Jurkat, Clone E6-1 (cell line): ENCODE measurements at places on chromosomes 1 and 21.

DNA sequence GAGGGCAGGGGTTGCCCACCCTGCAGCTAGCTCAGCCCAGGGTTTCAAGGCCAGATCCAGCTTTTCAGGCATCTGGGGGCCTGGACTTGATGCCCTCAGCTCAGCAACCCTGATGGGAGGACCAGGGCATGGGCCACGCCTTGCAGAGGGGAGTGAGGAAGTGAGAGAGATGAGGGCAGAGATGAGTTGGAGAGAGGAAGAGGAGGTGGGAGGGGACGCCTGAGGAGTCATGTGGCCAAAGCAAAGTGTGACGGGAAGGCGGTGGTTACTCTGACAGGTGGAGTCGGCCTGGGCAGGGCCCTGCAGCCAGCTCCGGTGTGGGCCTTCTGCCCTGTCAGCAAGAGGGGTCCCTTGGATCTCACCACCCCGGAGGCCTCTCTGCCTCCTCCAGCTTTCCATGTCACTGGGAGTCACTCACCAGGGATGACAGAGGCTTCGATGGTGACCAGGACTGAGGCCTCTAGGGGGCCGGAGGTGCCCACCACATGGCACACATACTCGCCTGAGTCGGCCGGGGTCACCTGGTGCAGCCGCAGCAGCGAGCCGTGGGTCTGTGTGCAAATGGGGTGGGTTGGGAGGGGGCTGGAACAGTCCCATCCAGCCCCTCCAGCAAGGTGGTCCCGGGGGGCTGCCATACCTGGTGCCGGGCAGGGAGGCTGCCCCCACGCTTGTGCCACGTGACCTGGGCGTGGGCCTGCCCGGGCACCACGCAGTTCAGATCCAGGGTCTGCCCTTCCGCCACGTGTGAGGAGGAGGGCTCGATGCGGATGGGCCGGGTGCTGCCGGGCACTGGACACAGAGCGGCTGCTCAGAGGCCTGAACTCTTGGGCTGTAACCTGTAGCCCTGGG, 40.4 kb downstream of the LDLRAD2 start:
- peak; percentile 3 for DNase-seq

DNA sequence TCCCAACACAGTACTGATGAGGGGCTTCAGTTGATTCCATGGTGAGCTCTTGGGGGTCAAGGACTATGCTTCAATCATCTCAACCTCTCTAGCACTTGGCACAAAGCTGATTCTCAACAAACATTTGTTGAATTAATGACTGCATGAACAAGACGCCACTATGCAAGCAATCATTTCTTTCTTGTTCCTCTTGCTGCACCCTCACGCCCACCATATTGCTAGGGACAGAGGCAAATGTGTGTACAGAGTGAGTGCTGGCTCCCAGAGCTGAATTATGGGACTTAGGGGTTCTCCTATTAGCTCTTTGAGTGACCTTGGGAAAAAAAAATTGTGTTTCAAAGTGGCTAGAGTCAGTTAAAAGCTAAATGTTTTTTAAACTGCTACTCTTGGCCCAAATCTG, 2.5 kb downstream of the ADAR start:
- no peak for DNase-seq

DNA sequence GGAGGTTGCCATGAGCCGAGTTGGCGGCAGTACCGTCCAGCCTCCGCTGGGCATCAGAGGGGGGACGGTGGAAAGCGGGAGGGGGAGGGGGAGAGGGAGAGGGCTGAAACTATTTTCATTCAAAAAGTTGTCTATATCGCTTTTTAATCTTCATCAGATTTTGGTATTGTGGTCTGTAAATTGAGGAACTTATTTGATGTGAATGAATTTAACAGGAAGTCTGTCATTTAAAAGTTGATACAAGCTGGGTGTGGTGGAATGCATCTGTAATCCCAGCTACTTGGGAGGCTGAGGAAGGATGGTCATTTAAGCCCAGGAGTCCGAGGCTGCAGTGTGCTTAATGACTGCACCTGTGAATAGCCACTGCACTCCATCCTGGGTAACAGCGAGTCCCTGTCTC, 3.0 kb upstream of the EPHX4 start:
- no peak for DNase-seq

- DNase-seq, result no peak
Observed at GRCh38 chr1:203321273-203322052, 16.1 kb downstream of the BTG2 start.

DNA sequence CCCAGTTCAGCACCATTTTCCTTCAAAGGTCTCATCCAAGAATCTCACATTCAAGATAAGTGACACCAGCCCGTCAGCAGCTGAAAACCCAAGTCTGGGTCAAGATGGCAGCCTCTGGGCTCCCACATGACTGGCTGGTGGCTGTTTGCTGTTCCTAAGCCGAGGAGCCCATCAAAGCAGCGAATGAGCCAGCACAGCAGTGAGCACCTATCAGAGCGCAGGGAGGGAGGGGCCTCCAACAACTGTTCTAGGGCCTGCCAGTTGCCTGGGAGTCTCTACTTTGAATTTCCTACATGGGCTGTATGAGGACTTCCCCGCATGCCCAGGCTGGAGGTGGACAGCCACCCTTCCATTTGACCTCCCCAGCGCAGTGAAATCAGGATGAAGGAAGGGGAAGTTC, 102.7 kb downstream of the ADARB1 start:
- DNase-seq, result no peak

- DNase-seq, result no peak
Observed at GRCh38 chr1:82515650-82516049, 714.9 kb downstream of the ADGRL2 start.

- no peak for DNase-seq
Observed at GRCh38 chr1:27349784-27350662, 8.2 kb downstream of the SYTL1 start.

GRCh38 chr1:61142726-61143500, 60.6 kb downstream of the NFIA start:
- no peak for DNase-seq

- DNase-seq, result no peak
Observed at GRCh38 chr1:195122497-195122896, 1485.7 kb downstream of the KCNT2 start.

DNA sequence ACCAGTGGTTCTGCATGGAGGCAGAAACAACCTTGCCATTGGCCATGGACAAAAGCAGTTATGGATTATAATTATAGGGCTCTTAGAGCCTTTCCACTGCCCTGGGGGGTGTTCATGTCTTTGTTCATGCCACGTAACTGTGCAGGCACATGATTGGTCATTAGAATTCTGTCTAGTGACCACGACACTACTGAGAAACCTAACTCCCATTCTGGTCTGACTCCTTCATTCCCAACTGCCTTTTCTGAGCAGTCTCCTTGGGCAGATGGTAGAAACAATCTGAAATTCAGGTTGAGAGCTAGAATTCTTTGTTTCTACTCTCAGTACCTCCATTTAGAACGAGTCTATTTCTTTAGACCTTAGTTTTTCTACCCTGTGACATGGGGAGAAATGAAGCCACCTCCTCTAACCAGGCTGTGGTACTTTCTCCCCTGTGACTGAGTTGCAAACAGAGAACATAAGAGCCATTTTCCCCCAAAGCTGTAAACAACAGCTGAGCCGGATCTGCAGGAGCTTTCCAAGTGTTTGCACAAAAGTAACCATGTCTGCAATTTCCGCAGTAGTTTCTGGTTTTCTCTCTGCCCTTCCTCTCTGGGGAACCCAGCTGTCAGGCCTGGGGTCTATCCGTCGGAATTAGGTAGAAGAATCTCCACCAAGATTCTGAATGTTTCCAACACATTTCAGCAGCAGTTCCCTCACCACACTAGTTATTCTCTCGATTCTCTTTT, 37.7 kb upstream of the IPO9 start:
- DNase-seq, result no peak

DNA sequence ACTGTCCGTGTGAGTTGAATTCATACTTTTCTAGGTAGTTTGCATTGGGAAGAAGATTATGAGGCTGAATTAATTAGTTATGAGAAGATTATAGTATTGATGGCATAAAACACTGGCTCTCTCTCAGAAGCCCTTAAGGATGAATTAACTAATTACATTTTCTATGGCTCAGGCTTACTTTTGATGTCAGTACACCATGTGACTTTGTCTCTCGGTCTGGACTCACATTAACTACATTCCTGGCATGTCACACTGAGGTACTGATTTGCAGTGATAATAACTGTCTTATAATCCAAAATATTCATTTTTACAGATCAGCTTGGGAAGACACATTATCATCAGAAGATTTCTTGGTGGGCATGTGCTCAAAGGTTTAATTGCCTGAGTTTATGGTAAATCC, 362.2 kb downstream of the ZP4 start:
- no peak for DNase-seq

- DNase-seq, result no peak
Observed at GRCh38 chr1:46665983-46666382, 2.2 kb downstream of the ATPAF1 start.

GRCh38 chr1:93448983-93449804, 1.3 kb downstream of the FNBP1L start:
- no peak for DNase-seq

GRCh38 chr1:17141441-17142197, 22.4 kb upstream of the PADI2 start:
- DNase-seq, result no peak

- DNase-seq, result no peak
Observed at GRCh38 chr1:184992271-184992670, 18.0 kb upstream of the NIBAN1 start.

- DNase-seq, result no peak
Observed at GRCh38 chr21:35724156-35724555, 336.2 kb downstream of the SETD4 start.

GRCh38 chr1:234699795-234700665, 90.1 kb upstream of the IRF2BP2 start:
- DNase-seq, result no peak

- no peak for DNase-seq
Observed at GRCh38 chr1:189524501-189524900, 953.2 kb downstream of the BRINP3 start.

DNA sequence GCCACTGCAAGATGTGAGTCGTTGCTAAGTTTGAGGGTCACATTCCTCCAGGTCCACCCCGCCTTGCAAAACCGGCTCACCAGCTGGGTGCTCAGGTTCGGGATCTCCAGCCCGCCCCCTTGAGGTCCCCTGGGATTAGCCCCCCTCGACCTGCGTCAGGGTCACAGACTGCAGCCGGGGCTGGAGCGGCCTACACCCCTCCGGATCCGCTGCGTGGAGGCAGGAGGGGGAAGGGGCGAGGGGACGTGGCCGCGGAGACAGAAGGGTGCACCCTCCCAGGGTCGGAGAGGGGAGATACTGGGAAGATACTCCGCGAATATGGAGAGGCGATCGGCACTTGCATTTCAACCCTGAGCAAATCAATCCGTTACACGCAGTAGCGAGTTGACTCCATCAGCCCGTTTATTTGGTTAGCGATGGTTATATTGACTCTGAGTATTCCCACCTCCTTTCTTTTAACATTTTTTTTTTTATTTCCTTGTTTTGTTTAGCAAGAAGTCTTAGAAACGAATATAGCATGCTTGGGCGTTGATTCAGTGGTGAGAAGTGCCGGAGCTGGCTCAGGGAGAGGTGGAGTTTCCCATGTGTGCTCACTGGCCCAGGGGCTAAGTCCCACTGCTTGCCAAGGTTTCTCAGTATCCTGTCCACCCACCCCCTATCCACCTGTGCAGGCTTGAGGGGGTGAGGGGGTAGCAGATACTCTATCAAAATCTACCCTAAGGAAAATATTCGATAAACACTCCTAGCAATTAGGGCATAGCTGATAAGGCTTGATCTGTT, 997 bp downstream of the IFNAR2 start:
- DNase-seq, result no peak

GRCh38 chr1:107251839-107252238, 111.0 kb downstream of the NTNG1 start:
- no peak for DNase-seq

DNA sequence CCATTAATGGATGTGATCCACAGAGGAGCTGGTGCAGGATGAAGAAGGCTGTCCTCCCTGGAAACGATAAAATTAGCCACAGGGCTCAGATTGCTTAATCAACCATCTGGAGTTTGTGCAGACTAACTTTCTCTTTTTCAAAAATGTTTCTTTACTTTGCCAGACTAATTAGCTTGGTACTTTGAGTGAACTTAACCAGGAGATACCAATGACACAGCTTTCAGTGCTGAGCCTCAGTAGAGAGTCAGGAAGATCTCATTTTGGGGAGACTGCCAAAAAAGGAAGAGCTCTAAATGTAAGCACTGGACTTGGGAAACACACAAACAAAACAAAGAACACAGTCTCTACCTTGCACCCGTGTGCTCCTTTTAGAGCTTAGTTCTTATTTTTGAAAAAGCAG, 248.1 kb upstream of the DEPDC1 start:
- DNase-seq, result no peak

GRCh38 chr1:79660129-79660528, 653.6 kb upstream of the ADGRL4 start:
- DNase-seq, result no peak

DNA sequence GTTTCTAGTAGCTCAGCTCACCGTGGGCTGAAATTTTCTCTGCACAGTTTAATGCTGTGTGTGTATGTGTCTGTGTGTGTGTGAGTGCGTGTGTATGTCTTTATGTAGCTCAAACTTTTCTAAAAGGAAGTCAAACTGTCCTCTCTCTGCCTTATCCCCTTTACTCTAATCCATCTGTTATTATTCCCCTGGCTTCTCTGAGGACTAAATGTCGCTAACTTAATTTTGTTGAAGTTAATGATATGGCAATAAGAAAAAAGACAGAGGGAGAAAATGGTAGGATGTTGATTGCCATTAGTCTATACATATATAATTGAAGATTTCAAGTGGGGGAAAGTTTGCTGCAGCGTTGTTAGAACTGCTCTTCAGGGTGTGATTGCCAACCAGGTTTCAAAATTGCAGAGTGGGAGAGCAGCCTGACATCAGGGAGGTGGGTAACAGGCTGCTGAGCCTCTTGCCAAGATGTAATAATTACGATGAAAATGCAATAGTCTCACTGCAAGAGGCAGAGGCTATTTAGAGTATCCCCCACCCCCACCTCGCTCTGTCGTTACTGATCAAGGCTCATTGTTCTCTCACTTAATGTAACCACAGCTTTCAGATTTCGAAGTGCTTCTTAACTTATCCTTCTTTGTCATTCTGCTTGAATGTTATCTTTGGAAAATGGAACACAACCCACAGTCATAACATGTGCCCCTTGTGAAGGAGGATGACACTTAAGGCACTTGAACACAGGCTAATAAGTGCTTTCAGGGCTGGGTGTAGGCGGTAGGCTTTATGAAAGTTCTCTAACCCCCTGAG, 559.0 kb upstream of the PLXNA2 start:
- DNase-seq, result no peak

DNA sequence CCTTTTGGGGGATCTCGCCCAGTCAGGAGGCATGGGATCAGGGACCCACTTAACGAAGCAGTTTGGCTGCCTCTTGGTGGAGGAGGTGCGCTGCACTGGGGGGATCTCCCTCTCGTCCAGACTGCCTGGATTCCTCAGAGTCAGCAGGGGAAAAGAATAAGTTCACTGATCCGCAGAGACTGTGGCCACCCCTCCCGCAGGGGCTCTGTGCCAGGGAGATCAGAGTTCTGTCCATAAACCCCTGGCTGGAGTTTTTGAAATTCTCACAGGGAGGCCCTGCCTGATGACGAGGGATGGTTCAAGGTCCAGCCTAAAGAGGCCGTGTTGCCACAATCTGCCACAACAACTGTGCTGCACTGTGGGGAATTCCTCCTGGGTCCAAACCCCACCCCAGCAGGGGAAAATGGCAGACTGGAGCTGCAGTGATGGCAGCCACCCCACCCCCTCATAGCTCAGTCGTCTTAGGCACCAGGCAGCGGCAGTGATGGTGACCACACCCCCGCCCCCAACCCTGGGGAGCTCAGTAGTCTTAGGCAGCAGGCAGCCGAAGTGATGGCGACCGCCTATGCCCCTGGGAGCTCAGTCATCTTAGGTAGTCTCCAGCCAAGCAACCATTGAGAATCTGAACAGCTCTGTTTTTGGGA, 273.8 kb upstream of the USP25 start:
- DNase-seq, result no peak
